ENCODE measurements at places on chromosomes 6 and 20. TPM values are rescaled to one million over a fixed set of nuclear protein-coding genes. Genes with fewer than 3 reads are reported as not detected.

The DEFB128 gene
- total RNA-seq, result not detected

The SNAP25 gene
- total RNA-seq, result 0.49 TPM

The MOG gene
- not detected for total RNA-seq

The ZBTB9 gene
- 2.6 TPM for total RNA-seq

The PDE7B gene
- total RNA-seq, result 41.9 TPM

The PRICKLE4 gene
- 2.6 TPM for total RNA-seq

The KCNG1 gene
- total RNA-seq, result 2.8 TPM

The C6orf141 gene
- 2.2 TPM for total RNA-seq

The CASS4 gene
- 4.0 TPM for total RNA-seq

The EEF1A2 gene
- not detected for total RNA-seq

The NR2E1 gene
- not detected for total RNA-seq

The C20orf202 gene
- total RNA-seq, result not detected

The DYNLT1 gene
- total RNA-seq, result 66.3 TPM

The CDH26 gene
- total RNA-seq, result 0.24 TPM

The STMND1 gene
- total RNA-seq, result not detected

The TDRD6 gene
- total RNA-seq, result not detected

The SNRPB gene
- total RNA-seq, result 161 TPM

The MCCD1 gene
- not detected for total RNA-seq
